ENCODE measurements at places on chromosomes 3 and 15. TPM values are rescaled to one million over a fixed set of nuclear protein-coding genes. Genes with fewer than 3 reads are reported as not detected.

- DNase-seq: no peak
These were observed 7.3 kb downstream of the MYLK start for GRCh38 chr3:123876858-123877257.

DCLK3 gene
- total RNA-seq: not detected

DUOX1 gene
- total RNA-seq: 0.31 TPM

GRCh38 chr15:70875001-70875782 is 17.0 kb downstream of the THAP10 start:
- DNase-seq: no peak

GATM gene
- total RNA-seq: 7.6 TPM

C3orf85 gene
- not detected for total RNA-seq

ARF4 gene
- 126 TPM for total RNA-seq

GRCh38 chr15:35741881-35742280 is 195.9 kb upstream of the DPH6 start:
- no peak for DNase-seq
